Foreskin keratinocyte (primary cell): ENCODE measurements at places on chromosomes 4 and X.

GRCh38 chr4:142846729-142847596 is 862 bp upstream of the INPP4B start:
- DNase-seq: peak; percentile 61

DNA sequence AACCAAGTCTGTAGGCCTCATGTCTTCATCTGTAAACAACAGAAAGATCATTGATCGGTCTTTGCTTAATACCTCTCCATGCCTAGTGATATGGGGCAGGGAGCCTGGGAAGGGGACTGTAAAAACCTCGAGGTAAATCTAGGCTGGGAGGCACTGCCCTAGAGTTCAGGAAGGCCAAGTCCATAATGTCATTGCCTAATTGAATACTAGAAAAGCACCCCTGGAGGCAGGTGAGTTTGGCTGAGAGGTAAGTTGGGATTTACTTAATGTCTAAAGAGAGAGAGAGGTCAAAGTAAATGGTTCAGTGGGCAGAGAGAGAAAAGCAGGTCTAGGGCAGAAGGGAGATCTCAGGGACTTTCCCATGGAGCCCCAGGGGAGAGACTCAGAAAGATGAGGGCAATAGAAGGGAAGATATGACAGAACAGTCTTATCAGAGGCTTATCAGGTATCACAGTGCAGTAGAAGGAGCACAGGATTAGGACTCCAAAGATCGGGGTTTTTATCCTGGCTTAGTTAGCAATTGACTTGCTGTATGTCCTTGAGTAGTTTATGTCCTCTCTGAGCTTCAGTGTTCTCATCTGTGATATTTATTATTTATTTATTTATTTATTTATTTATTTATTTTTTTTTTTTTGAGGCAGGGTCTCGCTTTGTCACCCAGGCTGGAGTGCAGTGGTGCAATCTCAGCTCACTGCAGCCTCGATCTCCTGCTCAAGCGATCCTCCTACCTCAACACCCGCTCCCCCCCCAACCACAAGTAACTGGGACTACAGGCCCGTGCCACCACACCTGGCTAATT is 85.2 kb downstream of the SLC16A2 start:
- no peak for DNase-seq

GRCh38 chr4:172369471-172369959 is 556.3 kb downstream of the GALNTL6 start:
- DNase-seq: no peak

GRCh38 chr4:93221771-93222170 is 606.8 kb upstream of the ATOH1 start:
- no peak for DNase-seq

GRCh38 chrX:17621566-17622270 is 115.6 kb upstream of the SCML1 start:
- no peak for DNase-seq

DNA sequence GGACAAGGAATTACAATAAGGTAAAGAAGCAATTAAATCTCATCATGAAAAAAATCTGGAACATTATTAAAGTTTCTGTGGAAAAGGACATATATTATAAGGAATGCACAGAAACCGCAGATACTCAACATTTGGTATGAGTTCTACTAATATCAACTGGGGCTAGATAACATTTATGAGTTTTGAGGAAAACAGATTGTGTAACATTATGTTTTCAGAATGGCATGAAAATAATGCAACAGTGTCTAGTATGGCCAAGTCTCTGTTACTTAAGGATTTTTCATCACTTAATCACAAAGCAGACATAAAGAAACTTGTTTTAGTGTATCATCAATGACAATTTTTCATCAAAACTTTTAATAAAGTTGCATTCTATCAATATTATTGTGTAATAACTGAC is 785.0 kb downstream of the GLUD2 start:
- no peak for DNase-seq

- no peak for DNase-seq
Observed at GRCh38 chr4:139319571-139319970, 17.3 kb upstream of the NDUFC1 start.

DNA sequence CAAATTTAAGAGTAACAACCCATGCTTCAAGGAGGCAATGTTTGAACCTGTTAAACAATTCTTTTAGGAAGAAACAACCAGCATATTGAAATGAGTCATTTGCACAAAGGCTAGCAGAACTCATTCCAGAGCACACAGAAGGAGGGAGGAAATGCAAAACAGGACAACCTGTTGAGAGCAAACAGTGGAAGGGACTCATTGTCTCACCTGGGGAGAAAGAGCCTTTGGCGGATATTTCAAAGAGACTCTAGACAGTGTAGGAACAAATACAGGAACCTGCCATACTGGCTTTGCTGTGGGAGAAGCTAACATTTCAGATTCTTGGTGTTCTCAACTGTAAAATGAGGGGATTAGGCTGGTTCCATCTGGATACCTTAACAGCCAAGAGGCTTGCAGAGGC is 14.8 kb upstream of the RASGEF1B start:
- DNase-seq: peak; percentile 42
